H9 (cell line): ENCODE measurements at places on chromosomes 6 and 20.

DNA sequence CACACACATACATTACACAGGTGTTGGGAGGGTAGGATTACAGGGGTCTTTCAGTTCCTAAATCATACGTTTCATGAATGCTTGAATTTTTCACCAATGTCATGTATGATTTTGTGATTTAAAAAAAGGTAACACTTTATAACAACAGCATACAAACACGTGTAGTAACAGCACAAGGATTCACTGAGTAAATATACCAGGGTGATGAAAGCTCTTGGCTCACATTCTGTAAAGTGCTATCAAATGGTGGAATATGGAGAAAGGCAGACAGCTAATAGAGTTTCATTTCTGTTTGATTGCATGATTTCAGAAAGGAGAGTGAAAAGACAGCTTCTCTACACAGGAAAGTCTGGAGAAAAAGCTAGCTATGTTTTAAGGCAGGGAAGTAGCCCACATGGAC, 231.9 kb downstream of the CD83 start:
- no peak overlapping the region for H3K27ac ChIP-seq
- peaks cover 9% of the 10 kb centered on the region for H3K36me3 ChIP-seq

DNA sequence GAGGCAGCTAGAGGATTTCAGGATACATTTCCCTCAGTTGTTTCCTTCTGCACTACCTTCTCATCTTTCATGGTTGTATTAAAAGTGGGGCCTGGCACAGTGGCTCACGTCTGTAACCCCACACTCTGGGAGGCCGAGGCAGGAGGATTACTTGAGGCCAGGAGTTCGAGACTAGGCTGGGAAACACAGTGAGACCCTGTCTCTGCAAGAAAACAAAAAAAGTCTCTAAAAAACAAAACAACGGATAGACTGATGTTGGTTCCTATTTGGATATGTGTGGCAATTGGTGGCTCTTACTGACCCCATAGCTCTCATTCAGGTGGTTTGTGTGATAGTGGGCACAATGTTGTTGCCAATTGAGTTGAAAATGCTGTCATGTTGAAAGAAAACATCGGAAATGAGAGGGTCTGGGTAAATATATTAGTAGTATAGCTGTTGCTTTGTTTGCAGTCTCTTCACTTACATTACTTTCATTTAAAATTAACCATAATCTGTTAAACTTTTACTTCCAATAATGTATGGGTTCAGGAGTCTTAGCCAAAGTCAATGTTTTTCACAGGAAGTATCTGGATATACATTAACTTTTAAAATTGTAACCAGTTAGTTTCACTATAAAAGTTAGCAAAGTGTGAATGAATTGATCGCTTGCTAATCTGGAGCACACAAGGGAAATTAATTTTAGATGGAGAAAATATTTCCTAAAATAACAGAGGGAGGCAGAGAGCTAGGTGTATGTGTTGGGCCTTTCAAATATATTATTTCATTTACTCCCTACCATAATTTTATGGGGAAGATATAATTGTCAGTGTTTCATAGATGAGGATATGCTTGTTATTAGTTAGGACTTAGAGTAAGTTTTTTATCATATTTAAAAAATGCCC, 31.1 kb downstream of the UTRN start:
- no peak overlapping the region for H3K4me3 ChIP-seq
- H3K4me1 ChIP-seq, result no peaks in the 10 kb centered on the region; the same call in 1 of the 2 replicates
- H3K36me3 ChIP-seq, result no peaks in the 10 kb centered on the region
- no peak overlapping the region for H3K27ac ChIP-seq

- no peaks in the 10 kb centered on the region for H3K27me3 ChIP-seq
- H3K4me1 ChIP-seq, result no peaks in the 10 kb centered on the region
- DNase-seq, result no peak
- no peak overlapping the region for H3K27ac ChIP-seq
These were observed 221.8 kb upstream of the FAM83B start for GRCh38 chr6:54624779-54625178.

DNA sequence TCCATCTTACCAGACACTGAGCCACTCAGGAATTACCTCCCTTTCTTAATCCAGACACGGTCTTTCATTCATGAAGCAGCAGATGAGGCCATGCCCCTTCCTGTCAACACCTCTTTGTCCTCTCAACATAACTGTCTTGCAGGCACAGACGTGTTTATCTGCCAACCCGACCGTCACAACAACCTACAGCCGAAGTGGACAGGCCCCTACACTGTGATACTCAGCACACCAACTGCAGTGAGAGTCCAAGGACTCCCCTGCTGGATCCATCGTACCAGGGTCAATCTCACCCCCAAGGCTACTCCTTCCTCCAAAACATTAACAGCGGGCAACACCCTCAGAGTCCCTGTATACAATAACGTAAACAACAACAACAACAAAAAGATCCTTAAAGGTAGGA, 30.6 kb upstream of the ULBP3 start:
- no peak for DNase-seq
- no peak overlapping the region for H3K27ac ChIP-seq
- H3K4me1 ChIP-seq, result no peaks in the 10 kb centered on the region
- no peaks in the 10 kb centered on the region for H3K36me3 ChIP-seq
- no peak overlapping the region for H3K4me3 ChIP-seq

DNA sequence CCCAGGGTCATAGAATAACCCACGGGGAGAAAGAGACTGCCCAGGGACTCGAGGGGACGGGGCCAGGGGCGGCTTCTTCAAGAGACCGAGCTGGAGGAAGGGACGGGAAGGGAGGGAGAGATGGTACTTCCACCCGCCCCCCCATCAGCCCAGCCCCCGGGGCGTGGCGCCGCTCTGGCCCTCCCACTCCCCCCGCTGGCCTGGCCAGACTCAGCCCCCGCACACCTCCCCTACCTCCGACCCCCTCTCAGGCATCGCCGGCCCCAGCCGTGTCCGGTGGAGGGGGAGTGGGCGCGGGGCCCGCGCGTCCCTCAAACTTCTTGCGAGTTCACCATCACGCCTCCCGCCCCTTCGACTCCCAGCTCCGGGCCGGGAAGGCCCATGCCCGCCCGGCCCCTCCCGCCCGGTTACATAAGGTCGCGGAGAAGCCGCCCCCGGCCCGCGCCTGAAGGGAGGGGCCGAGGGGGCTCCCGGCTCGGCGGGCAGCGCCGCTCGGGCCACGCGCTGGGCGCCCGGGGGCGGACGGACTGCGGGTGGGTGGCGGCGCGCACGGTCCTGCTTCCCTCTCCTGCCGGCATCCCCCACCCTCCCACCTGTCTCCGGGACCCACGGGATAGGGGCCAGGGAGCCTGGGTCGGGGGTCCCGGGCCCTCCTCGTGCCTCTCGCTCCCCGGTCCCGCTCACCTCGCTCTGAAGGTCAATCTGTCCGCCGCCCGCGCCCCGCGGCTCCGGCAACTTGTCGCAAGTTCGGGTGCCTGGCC, 562 bp downstream of the TFEB start:
- peaks cover 6% of the 10 kb centered on the region; the same call in 1 of the 2 replicates for H3K4me1 ChIP-seq
- no peaks in the 10 kb centered on the region for H3K27me3 ChIP-seq
- no peaks in the 10 kb centered on the region for H3K36me3 ChIP-seq

- no peaks in the 10 kb centered on the region for H3K27me3 ChIP-seq
- peaks cover 2% of the 10 kb centered on the region; the same call in 1 of the 2 replicates for H3K4me1 ChIP-seq
- H3K27ac ChIP-seq, result no peak overlapping the region
- no peak overlapping the region for H3K4me3 ChIP-seq
These were observed 24.6 kb downstream of the MYLK4 start for GRCh38 chr6:2725999-2726567.

DNA sequence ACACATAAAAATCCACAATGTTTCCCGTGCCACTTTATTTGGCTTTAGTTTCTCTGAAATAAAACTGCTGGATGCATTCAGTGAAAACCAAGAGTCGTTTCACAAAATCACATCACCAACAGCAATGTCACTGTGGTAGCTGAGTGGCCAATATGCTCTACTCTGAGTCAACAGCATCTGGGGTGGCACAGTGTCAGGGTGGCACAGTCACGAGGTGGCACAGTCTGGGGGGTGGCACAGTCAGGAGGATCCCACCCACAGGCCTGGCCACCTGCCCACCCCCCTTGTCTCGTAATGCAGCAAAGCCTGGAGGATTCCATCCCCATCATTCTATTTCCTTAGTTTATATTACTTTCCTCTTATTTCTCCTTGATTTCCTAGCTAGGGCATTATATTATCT, 87.0 kb downstream of the ANKRD60 start:
- H3K27me3 ChIP-seq, result no peaks in the 10 kb centered on the region
- H3K27ac ChIP-seq, result no peak overlapping the region
- no peaks in the 10 kb centered on the region for H3K36me3 ChIP-seq
- no peak overlapping the region for H3K4me3 ChIP-seq
- H3K4me1 ChIP-seq, result no peaks in the 10 kb centered on the region
- DNase-seq, result no peak

DNA sequence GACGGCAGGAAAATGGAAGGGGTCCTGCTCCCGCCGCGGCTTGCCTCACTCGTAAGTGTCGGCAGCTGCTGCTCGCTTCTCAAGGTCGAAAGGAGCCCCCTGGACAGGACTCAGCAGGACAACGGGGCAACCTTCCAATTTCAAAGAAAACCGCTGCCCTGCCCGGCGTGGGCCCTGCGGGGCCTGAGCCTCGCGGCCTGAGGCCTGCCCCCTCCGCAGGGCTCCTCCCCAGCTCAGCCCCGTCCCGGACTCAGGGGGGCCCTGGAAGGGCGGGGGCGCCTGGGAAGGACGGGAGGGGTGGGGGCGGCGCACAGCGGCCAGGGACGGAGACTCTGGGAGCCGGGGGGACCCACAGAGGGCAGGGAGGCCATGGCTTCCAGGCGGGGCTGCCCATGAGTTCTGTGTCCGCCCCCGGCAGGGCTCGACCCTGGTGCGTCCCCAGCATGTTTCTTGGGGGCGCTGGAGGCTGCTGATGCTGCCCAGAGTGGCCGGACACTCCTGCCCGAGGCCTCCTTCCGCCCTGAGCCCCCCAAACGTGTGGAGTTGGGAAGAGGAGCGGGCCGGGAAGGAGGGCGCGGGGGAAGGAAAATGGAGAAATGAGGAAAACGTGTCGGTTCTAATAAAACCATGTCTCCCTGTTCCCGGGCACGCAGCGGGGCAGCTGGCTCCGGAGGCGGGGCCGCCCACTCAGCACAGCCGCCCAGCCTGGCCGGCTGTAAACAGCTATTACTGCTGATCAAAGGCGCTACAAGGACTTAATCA, 114.6 kb downstream of the DLL1 start:
- DNase-seq, result no peak
- no peak overlapping the region for H3K4me3 ChIP-seq
- H3K36me3 ChIP-seq, result peaks cover 2% of the 10 kb centered on the region; the same call in 1 of the 3 replicates
- H3K27me3 ChIP-seq, result no peaks in the 10 kb centered on the region

DNA sequence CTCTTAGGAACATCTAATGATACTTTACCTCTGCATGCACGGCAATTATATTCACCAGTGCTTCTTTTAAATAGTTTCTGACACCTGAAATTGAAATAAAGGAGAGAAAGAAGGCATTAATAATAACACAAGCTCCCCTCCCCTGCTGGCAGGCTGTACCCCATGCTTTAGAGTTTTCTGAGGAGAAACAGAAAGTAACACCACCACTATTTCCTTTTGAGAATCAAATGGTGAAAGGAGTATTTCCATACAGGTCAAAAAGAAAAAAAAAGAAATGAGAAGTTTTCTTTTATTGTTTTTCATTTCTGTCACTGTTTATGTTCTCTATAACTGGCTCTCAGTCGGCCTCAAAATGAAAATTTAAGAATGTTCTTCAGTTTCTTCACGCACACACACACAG, 108.1 kb downstream of the IRF4 start:
- no peak overlapping the region for H3K27ac ChIP-seq
- H3K4me3 ChIP-seq, result no peak overlapping the region
- DNase-seq, result no peak

- peak; percentile 48 for DNase-seq
- no peaks in the 10 kb centered on the region for H3K27me3 ChIP-seq
- H3K27ac ChIP-seq, result no peak overlapping the region
- no peaks in the 10 kb centered on the region for H3K4me1 ChIP-seq
These were observed 121.4 kb downstream of the REV3L start for GRCh38 chr6:111361648-111362047.

DNA sequence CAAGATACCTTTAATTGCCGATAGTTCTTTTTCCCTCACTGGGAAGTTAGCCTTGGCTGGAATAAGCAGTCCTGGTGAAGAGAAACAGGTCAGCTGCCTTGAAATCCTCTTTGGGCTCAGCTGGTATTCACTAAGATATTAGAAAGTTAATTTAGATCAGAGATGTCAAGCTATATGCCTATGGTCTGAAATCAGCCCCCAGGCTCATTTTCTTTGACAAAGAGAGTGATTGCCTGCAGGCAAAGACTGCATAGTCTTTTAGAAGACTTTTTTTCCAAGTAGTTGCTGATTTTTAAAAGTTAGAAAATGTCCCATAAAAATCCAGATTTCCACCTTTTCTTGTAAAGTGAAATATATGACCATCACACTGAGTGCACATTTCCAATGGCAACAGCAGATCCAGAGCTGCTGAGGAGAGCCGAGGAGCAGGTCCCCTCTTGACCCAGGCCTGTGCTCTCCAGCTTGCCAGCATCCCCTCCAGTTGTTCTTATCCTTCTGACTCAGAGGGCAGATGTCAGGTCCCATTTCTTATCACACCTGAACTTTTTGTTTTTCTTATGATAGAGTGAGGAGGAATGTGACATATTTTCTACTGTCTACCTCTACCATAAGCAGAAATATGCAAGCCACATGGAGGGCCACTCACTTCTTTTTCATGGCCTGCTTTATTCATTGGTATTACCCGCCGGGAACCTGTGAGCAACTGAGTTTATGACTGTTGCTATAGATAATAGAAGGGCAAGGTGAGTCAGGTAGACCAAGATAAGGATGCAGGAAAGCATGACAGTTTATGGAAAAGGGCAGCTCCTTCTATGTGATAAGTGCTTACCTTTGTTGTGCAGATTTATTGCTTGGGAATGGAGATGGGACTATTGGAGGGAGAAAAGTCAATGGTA, 17.6 kb upstream of the L3MBTL3 start:
- DNase-seq, result no peak
- peaks cover 5% of the 10 kb centered on the region for H3K4me1 ChIP-seq
- no peaks in the 10 kb centered on the region for H3K36me3 ChIP-seq
- no peak overlapping the region for H3K27ac ChIP-seq
